Stimulated activated CD8-positive, alpha-beta memory T cell treated with anti-CD3 and anti-CD28 coated beads, Interleukin-7, amount 100 ng/mL, for 1 hour (primary cell): ENCODE measurements at places on chromosomes 12 and 14.

- DNase-seq, result no peak
These were observed 283 bp downstream of the LMO3 start for GRCh38 chr12:16605642-16606116.

DNA sequence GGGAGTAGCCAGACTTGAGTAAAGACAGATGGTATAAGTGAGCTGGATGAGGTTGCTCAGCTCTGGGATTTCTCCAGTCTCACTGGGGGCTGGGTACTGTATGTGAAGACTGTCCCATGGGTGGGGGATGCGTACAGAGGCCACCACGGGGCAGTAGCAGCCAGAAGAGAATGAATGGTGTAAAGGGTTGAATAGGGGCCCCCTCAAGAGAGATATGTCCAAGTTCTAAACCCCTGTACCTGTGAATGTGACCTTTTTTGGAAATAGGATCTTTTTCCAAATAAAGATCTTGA lies 21.8 kb upstream of the BCDIN3D start:
- DNase-seq, result no peak

DNA sequence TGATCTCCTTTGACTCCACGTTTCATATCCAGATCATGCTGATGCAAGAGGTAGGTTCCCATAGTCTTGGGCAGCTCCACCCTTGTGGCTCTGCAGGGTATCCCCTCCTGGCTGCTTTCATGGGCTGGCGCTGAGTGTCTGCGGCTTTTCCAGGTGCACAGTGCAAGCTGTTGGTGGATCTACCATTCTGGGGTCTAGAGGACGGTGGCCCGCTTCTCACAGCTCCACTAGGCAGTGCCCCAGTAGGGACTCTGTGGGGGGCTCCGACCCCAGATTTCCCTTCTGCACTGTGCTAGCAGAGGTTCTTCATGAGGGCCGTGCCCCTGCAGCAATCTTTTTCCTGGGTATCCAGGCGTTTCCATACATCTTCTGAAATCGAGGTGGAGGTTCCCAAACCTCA lies 12.1 kb upstream of the BBS10 start:
- DNase-seq, result no peak

DNA sequence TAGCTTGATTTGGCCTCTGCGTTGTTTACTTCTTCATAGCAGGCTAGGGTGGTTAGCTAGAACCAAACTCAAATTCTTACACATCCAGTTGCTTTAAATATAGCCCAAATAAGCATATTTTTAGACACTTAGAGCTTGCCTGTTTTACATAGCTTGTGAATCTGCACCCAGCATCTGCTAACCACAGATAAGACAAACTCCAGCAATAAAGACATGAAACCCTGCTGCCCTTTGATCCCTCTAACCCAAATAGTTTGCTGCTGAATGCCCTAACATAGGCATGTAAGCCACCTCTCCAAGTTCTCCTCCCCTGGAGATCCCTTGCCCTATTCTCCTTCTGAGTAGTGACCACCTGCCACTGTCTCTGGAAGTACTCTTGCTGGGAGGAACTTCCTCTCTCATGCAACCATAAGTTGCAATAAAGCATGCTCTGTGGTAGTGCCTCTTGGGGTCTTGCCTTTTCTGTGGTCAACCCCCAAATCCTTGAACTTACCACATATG lies 185.6 kb downstream of the TMEM117 start:
- no peak for DNase-seq

DNA sequence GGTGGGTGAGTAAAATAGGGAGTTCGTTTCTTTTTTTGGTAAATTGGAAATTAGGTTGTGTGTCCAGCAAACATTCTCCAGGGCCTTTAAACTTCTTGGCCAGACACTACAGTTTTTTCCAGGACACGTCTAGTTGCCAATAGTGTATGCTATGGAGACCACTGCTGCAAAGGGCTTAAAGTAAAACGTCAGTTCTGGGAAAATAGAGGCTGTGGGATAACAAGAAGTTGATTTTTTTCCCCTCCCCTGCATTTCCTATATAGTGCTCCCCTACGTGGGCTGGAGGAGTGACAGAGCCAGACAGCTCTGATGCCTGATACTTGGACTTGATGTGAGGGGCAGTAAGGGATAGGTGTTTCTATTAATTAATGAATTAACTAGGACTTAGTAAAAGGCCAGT lies 2.4 kb downstream of the ACVR1B start:
- DNase-seq, result no peak

DNA sequence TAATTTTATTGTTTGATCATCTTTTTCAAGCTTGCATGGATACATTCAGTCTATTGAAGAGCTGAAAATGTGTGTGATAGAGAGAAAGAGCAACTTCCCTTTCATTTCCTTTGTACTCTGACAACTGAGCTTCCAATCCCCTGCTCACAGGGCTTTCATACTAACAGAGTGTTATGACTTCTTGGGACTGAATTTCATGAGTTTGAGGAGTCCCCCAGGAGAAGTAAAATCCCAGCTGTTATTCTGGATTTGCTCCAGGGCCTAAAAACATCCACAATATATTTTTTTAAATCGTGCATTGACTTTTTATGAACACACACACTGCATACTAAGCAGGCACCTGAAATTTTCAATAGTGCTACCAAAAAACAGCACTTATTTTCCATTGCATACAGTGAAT lies 195.8 kb upstream of the CAND1 start:
- DNase-seq, result no peak

DNA sequence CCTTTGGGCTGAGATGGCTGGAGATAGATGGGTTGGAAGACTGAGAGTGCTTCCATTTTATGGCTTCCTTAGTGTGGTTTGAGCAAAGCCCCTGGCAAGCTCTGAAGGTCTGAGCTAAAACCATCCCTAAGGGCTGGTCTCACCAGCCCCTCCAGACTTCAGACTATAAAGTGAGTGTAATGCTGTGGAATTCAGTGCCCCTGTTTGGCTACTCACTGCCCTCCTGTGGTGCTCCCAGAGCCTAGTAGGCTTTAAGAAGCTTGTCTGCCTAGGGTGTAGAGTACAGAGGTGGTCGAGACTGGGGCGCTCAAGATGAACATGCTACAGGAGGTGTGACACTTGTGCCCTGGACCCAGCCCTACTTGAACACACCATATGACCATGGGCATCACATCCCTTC lies 246.7 kb upstream of the FKBP4 start:
- DNase-seq, result no peak

DNA sequence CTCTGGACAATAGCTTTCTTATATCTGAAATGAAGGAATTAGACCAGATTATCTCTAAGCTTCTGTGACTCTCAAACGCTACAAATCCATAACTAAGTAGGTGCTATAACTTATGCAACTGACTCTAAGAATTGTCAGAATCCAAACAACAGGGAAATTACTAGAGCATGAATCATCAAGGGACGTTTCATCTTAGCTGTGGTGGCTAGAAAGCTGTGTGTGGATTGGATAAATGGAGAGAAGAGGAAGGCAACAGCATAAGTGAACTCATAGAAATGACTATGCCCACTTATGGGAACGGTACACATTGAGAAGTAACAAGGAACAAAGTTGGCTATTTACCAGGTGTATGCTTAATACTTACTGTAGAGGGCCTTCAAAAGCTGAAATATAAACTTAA lies 96.0 kb upstream of the NEDD1 start:
- DNase-seq, result no peak

GRCh38 chr12:107282628-107283027 lies 189.3 kb upstream of the CRY1 start:
- no peak for DNase-seq

- DNase-seq, result no peak
These were observed 331.4 kb downstream of the BCAT1 start for GRCh38 chr12:24617471-24617870.

DNA sequence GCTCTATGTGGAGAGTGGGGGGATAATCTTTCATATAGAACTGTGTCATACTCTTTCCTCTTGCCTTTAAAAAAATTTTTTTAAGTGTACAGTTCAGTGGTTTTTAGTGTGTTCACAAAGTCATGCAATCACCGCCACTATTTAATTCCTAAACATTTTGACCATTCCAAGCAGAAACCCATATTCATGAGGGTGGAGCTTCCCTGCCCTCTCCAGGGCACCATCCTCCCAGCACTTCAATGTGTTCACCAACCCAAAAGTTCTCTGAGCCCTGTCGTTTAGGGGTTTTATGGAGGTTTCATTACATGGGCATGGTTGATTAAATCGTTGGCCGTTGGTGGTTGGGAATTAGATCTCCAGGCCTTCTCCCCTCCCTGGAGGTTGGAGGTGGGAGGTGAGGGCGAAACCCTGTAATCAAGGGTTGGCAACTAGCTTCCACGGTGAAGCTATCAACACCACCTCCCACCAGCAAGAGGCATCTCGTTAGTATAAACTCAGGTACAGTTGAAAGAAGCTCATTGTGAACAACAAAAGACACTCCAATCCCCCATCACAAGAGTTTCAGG lies 42.8 kb upstream of the WNK1 start:
- no peak for DNase-seq

DNA sequence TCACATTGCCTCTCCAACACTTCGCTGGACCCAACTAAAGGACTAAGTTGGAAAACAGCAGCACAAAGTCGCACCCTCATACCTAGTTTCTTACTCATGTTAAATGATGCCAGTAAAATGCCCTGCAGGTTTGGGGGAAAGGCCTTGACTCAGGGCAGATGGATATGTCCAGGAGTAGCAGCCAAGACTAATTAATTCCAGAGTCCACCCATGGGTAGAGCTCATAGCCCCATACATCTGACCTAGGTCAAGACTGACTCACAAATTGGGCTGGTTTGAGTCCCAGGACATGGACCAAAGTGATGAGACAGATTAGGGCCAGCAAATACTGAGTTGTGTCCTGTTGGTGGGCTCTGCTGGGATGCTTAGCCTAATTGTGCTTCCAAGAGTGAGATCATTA lies 224.0 kb upstream of the BTG1 start:
- DNase-seq, result no peak

DNA sequence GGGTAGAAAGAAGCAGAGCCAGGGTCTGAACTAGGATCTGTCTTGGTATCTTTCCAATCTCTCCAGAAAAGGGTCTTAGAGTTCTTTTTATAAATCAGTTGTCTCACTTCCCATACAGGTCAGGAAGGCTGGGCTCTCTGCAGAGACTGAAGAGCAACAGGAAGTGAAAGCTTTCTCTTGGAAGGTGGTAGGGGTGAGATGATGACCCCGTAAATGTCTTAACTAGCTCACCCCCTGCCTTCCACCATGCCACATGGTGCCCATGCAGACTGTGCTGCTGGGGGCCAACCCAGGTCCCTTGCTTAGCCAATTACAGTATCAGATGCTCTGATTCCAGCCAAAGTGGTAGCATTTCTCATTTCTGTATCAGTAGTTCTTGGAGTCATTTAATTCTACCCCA lies 17.6 kb upstream of the RASSF8 start:
- no peak for DNase-seq

GRCh38 chr12:98371419-98371818 lies 144.0 kb upstream of the TMPO start:
- no peak for DNase-seq

- DNase-seq, result no peak
These were observed 130.1 kb downstream of the PRKCH start for GRCh38 chr14:61451491-61451890.

GRCh38 chr14:96126339-96126782 lies 78.3 kb upstream of the BDKRB2 start:
- no peak for DNase-seq

DNA sequence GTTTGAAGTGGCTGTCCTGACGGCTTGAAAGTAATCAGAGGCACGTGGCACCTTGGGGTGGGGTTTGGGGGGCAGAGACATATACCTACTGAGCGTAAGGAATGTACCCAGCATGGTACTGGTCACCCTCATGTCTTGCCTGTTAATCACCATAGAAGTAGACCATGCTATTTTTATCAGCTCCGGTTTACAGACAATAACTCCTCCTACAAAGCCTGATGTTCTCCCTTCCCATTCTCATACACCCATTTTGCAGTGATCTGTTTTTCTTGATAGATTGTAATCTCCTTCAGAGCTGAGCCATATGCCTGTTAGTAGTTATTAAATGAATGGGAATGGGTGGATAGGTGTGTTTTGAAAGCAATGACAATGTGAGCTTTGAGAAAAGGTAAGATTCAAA lies 10.5 kb downstream of the EVL start:
- DNase-seq, result no peak

- no peak for DNase-seq
These were observed 42.5 kb downstream of the MARK3 start for GRCh38 chr14:103427485-103428443.

- DNase-seq, result no peak
These were observed 203.8 kb downstream of the ADAMTS20 start for GRCh38 chr12:43348221-43348620.

DNA sequence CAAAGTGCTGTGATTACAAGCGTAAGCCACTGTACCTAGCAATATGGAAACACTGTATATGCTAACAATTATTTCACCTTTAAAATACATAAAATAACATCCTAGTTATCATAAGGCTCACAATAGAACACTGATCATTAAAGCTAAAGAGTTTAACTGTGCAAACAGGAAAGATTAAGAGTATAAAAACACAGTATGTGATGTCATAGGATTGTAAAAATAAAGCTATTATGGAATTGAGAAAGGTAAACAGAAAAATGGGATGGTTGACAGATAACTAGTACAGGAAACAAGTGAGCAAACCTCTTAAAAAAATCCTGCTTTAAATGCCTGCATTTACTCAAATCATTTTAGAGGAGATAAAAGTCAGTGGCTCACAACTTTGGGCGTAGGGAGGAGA lies 10.8 kb upstream of the IPO8 start:
- no peak for DNase-seq

GRCh38 chr12:55728186-55728938 lies 447 bp downstream of the CD63 start:
- no peak for DNase-seq

GRCh38 chr12:4172999-4173398 lies 100.6 kb upstream of the CCND2 start:
- DNase-seq, result no peak

GRCh38 chr14:68297039-68297438 lies 477.5 kb downstream of the RAD51B start:
- DNase-seq, result no peak

- no peak for DNase-seq
These were observed 7.5 kb upstream of the DPF3 start for GRCh38 chr14:72901361-72901760.

- no peak for DNase-seq
These were observed 122.5 kb downstream of the ETV6 start for GRCh38 chr12:11771895-11772502.

GRCh38 chr12:45426294-45426693 lies 210.4 kb downstream of the ANO6 start:
- DNase-seq, result no peak

- no peak for DNase-seq
These were observed 123.5 kb upstream of the TRHDE start for GRCh38 chr12:72148709-72149108.

DNA sequence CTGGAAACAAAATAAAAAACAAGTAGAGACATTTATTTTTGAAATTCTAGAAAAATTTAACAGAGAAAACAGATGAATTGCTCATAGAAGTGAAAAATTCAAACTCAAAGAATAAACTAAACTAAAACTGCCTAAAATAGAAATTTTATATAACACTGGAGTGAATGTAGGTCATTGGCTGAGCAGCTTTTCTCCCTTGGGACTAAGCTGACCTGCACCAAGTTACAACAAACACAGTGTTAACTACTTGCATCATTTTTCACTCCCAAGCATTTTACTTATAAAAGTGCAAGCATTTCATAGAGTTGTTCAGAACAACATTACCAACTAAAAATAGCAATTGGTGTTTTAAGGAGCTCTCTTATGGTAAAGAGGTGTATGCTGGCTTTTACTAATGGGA lies 298.1 kb downstream of the MED13L start:
- DNase-seq, result no peak

GRCh38 chr12:24928131-24928530 lies 20.8 kb downstream of the BCAT1 start:
- no peak for DNase-seq
